ENCODE measurements at places on chromosomes 1 and 21.

GRCh38 chr1:205896351-205896750 lies 46.4 kb upstream of the PM20D1 start:
- no peak for DNase-seq

DNA sequence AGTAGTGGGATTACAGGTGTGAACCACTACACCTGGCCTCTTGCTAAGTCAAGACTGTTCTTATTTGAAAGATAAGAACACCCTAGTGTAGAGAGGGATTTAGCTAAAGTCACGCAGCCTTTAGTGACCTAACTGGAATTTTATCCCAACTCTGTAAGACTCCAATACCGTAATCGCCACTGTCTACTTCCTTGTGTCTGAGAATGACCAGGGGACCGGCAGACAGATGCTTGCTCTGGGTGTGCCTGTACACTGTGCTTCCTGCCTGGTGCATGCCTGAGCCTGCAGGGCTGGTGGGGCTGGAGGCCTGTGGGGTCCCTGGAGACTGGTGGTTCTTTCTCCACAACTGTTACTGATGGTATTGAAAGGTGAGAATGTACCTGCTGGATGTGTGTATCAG lies 15.3 kb downstream of the MFSD2A start:
- DNase-seq, result no peak

GRCh38 chr21:36005018-36005417 lies 55.3 kb downstream of the SETD4 start:
- DNase-seq, result no peak

GRCh38 chr1:44723064-44723463 lies 7.9 kb downstream of the RNU5D-1 start:
- DNase-seq, result no peak

DNA sequence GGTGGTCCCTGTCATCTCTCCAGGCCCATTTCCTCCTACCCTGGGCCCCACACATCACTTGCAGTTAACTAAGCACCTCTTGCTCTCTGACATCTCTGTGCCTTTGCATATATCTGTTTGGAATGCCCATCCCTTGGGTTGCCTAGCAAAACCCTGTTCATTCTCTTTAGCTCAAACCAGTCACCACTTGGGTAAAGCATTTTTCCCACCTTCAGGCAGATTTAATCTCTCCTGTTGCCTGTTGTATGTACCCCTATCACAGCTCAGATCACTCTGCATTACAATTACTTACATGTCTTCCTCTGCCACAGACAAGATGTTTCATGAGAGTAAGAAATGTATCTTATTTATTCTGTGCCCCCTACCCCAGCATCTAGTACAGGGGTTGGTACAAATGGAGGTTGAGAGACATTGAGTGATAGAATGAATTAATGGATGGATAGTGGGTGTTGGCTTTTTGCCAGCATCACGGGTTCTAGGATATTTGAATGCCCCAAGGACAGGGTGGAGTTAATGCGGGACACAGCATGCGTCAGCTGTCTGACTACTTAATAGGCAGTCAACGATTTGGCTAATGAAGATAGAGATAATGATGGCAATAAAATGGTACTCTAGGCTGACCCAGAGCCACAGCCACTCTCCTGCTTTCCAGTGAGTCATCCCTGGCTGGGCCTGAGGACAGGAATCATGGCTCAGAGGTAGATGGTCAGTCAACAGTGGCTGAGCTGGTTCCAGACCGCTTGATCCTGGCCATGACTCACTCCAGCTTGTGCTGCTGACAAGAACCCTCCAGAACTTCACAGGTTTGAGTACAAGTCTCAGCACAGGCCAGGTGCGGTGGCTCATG lies 6.5 kb downstream of the NR0B2 start:
- DNase-seq, result no peak

GRCh38 chr1:58778385-58779000 lies 5.4 kb downstream of the JUN start:
- no peak for DNase-seq

GRCh38 chr1:119984771-119985170 lies 84.7 kb downstream of the NOTCH2 start:
- no peak for DNase-seq

DNA sequence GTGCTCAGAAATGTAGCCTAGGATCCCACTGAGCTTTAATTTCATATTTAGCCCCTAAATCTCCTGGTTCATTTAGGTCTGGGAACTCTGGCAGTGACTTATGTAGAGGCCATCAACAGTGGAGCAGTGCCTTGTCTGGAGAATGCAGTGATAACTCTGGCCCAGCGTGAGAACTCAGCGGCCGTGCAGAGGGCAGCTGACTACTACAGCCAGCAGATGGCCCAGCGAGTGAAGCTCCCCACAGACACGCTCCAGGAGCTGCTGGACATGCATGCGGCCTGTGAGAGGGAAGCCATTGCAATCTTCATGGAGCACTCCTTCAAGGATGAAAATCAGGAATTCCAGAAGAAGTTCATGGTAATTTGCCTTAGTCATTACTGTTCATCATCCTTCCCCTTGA lies 17.8 kb downstream of the GBP6 start:
- no peak for DNase-seq

- no peak for DNase-seq
Observed at GRCh38 chr1:9671377-9672140, 20.0 kb downstream of the PIK3CD start.

DNA sequence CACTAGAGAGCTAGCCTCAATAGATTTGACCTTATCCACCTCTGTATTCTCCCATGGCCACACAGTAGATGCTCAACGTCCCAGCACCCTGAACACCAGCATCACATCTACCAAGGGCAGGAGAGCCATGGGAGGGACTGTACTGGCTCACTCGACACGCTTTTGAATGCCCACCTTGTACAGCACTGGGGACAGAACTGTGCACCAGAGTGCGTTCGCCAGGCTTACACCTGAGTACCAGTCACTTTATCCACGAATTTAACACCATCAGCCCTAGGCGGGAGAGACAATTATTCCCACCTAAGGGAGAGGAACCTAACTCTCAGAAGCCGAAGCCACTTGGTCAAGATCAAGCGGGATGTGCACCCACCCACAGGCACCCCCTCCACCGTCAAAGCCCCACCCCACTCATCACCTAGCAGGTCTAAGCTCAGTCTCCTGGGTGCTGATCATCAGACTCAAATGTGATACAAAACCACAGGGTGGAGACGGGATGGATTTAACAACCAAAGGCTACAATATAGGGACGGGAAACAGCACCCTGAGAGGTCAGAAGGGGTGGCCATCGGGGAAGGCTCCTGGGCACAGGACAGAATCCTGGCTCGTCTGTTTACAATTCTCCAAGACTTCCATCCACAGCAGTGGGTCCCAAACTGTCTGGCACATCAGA lies 110.5 kb downstream of the GLIS1 start:
- no peak for DNase-seq

GRCh38 chr1:176957603-176958002 lies 206.9 kb downstream of the ASTN1 start:
- DNase-seq, result no peak

All from left kidney (tissue), 8 donors.